Central memory CD4-positive, alpha-beta T cell (primary cell): ENCODE measurements at places on chromosomes 3 and 15.

GRCh38 chr3:86815880-86816279, 175.1 kb downstream of the VGLL3 start:
- no peak for DNase-seq

- no peak for DNase-seq
Observed at GRCh38 chr3:43997316-43997715, 244.4 kb upstream of the TOPAZ1 start.

- no peak for DNase-seq
Observed at GRCh38 chr3:71573181-71573580, 10.3 kb downstream of the FOXP1 start.

GRCh38 chr3:195195321-195196209, 75.4 kb downstream of the XXYLT1 start:
- DNase-seq = no peak

DNA sequence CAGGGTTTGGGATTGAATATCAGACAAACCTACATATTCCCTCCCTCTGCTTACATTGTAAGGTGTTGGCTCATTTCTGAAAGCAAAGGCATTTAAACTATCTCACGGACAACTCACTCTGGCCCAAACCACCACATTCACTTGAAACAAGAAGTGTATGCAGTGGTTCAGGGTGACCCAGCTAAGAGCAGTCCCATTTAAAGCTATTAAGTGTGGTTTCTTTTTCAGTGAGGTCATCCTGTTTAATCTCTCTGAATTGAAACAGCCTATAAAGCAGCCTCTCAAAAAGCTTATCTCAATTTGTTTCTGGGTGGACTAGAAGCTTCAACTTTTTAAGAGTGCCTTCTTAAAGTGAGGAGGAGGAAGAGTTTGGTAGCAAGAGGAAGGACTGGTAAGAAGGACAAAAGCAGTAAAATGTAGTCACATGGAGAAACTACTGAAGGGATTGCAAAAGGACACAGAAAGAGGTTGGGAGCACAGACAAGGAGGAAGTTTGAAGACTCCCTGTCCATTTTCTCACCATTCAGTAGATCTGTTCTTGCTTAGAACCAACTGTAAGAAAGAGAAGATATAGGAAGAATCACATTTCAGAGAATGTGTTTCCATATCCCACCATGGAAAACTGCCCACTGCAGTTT, 151.6 kb downstream of the TMCO5A start:
- DNase-seq = no peak

GRCh38 chr3:159266779-159267178, 464.9 kb downstream of the MFSD1 start:
- DNase-seq = no peak

GRCh38 chr3:53938645-53939044, 47.0 kb upstream of the SELENOK start:
- DNase-seq = peak; percentile 6

DNA sequence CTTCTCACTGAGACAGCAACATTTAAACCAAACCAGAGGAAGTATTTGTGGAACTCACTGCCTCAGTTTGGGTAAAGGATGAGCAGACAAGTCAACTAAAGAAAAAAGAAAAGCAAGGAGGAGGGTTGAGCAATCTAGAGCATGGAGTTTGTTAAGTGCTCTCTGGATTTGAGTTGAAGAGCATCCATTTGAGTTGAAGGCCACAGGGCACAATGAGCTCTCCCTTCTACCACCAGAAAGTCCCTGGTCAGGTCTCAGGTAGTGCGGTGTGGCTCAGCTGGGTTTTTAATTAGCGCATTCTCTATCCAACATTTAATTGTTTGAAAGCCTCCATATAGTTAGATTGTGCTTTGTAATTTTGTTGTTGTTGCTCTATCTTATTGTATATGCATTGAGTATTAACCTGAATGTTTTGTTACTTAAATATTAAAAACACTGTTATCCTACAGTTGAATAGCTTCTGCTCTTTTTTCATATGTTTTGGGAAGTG, 23.3 kb downstream of the CLDN18 start:
- no peak for DNase-seq

- DNase-seq = no peak
Observed at GRCh38 chr15:68418611-68419161, 13.3 kb downstream of the ITGA11 start.

DNA sequence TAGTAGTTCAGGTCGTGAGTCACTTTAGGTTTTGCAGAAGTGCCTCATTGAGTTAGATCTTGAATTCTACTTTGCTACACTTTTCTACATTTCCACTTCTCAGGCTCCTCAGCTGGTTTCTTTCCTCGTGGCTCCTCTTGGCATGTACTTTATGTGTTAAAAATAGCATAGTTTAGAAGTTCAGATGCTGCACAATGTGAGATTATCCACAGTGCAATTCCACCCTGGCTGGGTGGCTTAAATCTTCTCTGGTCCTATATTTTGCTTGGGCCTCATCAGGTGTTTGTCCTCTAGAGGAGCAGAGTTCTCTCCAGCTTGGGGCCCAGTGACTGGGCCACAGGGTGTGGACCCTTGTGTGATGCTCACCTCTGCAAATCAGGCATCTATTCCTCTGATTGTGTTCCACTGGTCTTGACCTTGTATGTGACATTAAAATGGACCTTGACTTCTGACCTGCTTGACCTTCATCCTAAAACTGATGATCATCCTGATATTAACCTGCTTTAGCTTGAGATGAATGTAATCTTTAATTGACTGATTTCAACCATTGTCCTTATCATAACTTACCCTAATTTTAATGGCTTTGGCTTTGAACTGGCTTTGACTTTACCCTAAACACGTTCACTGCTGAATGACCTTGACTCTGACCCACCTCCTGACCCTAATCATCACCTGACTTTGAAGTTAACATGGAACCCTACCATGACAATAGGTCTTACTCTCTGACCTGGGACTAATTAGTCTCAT, 63.9 kb upstream of the ACAD9 start:
- no peak for DNase-seq

DNA sequence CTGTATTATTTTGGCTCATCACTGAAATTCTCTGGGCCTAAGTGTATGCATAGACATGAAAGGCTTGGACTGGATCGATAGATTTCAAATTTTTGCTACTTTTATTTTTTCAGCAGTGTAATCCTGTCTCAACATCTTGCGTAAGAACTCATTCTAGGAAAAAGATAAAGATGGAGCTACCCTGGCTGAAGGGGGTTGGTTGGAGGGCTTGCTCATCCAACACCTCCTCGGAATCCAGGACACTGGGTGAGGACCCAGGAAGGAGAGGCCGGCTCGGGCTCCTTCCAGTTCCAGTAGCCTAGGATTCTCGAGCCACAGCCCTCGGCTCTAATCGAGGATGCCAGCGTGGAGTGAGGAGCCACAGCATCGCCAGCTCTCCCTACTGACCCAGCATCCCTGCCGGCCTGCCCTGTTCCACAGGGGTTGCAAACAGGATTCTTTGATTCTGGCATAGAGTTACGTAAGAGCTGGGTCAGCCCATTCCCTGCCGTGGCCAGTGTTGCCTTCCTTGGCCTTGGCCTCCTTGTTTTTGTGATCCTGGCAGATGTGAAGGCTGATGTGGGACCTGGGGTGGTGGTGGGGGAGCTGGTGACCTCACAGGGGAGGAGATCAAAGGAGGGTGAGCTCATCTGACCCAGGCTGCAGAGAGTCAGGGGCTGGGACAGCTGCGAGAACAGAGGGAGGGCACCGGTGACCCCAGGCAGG, 149.5 kb downstream of the ALDH1A2 start:
- DNase-seq = no peak

GRCh38 chr15:88202231-88202630, 54.3 kb downstream of the NTRK3 start:
- DNase-seq = no peak

- no peak for DNase-seq
Observed at GRCh38 chr3:28042095-28042635, 199.3 kb upstream of the CMC1 start.

- DNase-seq = no peak
Observed at GRCh38 chr3:186208296-186208989, 99.6 kb upstream of the ETV5 start.

DNA sequence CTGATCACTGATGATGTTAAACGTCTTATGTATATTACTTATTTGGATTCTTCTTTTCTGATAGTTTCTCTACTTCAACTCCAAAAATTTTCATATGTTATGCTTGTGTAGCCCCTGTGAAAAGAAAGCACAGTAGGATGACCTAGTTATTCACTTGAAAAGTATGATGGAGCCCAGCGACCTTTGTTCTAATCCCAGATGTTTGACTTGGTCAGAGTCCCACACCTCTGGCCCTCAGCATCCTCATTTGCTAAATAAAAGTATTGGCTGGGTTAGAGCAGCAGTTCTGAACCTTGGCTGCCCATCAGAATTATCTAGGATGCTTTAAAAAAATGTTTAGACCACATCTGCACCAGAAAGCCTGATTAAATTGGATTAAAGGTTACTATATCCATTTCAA, 173.7 kb downstream of the ATG7 start:
- DNase-seq = no peak

GRCh38 chr3:3792391-3792790, 6.8 kb upstream of the LRRN1 start:
- no peak for DNase-seq

- DNase-seq = no peak
Observed at GRCh38 chr3:149542375-149543312, 68.1 kb downstream of the TM4SF4 start.

GRCh38 chr3:133949438-133949837, 53.8 kb upstream of the RAB6B start:
- DNase-seq = no peak

GRCh38 chr15:40511472-40512133, 40.8 kb downstream of the CHST14 start:
- peak; percentile 13 for DNase-seq

DNA sequence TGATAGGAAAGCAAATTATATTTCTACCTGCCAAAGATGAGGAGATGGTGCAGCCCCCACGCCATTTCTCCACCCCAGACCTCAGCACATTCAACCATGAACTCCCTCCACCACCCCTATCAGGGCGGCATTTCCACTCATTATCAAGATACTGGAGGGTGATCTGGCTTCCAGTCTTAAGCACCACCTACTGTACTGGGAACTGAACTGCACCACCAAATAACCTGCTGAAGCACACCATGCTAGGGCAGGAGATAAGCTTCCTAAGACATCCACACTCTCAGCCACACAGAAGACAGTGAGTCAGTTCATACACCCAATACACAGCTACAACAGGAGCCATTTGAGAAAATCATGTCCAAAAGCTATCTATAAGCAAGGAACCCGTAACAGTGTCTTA, 98.8 kb downstream of the FGF7 start:
- DNase-seq = no peak

GRCh38 chr15:95149771-95150170, 918.4 kb downstream of the MCTP2 start:
- no peak for DNase-seq

DNA sequence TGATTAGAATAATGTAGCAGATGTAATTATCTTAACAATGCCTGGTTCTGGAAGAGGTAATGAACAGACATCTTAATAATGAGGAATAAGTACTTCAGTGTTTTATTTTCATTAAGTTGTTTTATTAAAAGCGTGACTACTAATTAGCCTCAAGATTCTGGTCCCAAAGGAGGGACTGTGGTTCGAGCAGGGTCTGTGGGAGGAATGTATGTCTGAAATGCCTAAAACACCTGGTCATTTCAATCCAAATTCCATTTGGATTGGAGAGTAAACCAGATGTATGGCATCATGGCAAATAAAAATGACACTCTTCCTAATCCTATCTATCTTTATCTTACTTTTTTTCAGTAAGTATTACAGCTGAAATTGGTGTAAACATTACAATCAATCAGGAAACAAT, 243.2 kb downstream of the PDZRN3 start:
- no peak for DNase-seq

GRCh38 chr3:58441514-58442450, 8.2 kb upstream of the PDHB start:
- no peak for DNase-seq

GRCh38 chr3:190094160-190094718, 26.5 kb downstream of the P3H2 start:
- DNase-seq = no peak

- no peak for DNase-seq
Observed at GRCh38 chr15:47971637-47972036, 149.2 kb upstream of the SLC24A5 start.

GRCh38 chr3:88019024-88019423, 39.8 kb downstream of the CGGBP1 start:
- DNase-seq = no peak

DNA sequence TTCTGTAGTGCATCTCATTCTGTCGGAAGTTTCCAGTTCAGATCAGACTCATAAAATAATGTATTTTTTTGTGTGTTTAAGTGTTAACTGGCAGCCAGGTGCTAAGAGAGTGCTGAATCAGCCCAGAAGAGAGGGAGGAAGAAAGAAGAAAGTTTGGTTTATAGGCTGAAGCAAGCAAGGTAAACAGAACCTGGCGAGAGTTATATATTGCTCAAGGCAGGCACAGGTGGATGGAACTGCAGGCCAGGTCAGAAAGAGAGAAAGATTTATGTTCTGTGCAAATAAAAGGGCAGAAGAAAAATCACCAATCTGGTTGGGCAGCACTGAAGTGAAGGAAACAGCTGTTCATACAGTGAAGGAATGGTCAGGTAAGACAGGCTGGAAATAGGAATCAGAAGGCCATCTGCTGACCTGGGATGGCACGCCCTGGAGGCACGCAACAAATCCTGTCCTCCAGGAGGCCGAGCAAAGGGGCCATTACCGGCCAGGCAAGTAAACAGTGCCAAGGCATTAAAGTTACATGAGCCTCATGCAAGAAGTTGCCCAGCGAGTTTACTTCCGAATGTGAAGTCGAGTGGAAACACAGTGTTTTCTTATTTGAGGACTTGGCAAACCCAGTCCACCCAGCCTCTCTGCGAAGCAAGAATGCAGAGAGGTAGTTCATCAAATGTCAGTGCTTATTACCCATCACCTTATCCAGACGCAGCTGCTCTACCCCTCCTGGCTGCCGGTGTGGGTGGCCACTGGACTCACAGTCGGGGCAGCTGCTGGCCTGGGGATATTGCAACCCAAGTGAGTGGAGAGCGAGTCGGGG, 309.8 kb downstream of the VPS13C start:
- no peak for DNase-seq

DNA sequence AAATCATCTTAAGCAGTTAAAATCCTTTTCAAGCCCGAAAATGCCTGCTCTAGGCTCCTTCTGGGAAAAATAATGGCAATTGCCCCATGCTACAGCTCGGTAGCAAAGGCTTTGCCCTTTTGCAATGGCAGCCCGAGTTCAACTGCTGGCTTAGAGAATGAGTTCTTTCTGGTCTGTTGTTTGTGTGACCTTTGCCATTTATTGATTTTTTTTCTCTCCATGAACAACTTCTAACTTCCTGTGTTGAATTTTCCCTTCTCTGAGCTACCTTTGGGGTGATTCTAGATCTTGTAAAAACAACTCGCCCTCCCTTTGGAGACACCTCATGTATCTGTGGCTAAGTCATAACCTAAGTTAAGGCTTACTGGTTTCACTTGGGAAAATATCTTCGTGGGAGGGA, 139.3 kb downstream of the PLCH1 start:
- DNase-seq = no peak

GRCh38 chr3:47578119-47578632, 489 bp downstream of the CSPG5 start:
- peak; percentile 24 for DNase-seq
